ENCODE measurements at places on chromosomes 5 and 9.

GRCh38 chr5:4941957-4942830, 197.9 kb upstream of the ADAMTS16 start:
- no peak for DNase-seq

DNA sequence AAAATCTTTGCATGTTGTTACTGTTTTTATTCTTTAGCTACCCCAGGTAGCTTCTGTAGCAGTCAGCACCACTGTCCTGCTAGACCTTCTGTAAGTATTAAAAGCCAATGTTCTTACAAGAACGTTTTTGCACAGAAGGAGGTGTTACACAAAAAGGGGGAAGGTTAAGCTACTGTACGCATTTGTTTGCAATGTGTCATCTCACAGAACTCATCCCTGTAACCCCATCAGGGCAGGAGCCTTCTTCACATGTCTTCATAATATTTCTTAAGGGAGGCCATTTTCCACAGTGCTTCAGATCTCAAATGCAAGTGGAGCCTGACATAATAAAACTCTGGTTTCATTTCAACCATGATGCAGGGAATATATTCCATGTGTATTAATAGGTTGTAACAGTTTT, 67.9 kb downstream of the OSMR start:
- DNase-seq, result no peak

DNA sequence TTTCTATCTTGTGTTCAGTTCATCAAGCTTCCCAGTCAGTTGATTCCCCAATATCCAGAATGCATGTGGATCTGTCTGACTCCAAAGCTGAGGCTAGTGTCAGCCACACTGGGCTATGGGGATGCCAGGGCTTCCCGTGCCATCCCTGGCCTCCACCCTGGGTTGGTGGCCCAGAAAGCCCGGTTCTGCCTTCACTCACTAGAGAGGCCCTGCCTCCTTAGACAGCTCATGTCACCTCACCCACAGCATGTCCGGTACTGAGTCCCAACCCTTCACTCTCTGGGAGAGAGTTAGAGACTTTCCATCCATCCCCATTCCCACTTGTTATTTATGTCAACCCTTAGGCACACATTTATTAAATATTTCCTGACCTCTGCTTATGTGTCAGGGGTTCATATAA, 119.5 kb upstream of the GPR151 start:
- DNase-seq, result no peak

DNA sequence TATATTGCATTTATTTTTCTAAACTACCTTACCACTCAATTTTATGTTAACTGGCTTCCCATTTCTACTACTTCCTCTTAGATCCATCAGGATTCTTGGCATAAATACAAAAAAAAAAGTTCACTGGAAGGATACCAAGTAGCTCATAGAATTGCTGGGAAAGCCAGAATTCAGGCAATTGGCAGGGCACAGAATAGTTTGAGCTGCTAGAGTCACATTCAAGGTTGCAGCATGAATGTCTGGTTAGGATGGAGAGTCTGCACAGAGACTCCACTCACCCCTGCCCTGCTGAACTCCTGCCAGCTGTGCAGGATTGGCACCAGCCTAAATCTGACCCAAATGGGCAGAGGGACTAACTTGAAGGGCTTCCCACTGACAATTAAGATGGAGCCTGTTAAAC, 4.9 kb upstream of the AMACR start:
- no peak for DNase-seq

- DNase-seq, result no peak
These were observed 6.8 kb upstream of the PRUNE2 start for GRCh38 chr9:76912636-76913275.

- no peak for DNase-seq
These were observed 185.0 kb upstream of the DAP start for GRCh38 chr5:10946050-10946449.

- DNase-seq, result no peak
These were observed 31.9 kb downstream of the ARSB start for GRCh38 chr5:78953092-78953800.

DNA sequence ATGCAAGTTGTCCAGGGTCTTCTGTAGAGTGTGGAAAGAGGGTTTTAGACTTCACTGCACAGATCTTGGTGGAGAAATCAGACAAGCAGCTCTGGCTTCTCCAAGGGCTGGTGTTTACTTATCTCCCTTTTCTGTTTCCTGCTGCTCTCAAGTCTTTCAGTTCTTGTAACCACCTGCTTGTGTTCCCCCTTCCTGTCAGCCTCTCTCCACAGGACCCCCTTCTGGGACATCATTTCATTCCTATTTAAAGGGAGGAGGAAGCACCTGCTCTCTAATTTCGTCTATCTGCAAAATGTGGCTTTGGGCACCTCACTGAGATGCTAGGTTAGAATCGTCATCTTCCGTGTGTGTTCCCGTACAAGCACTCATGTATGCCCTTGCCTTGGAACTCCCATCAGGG, 636.2 kb downstream of the MTRR start:
- no peak for DNase-seq

Measured in activated T-cell treated with anti-CD3 and anti-CD28 coated beads, Interleukin-2, amount 50 U/mL, for 1 hour (primary cell).